ENCODE measurements at places on chromosomes 13 and 19.

GRCh38 chr19:32933571-32933970 is 38.2 kb downstream of the CEP89 start:
- no peak for DNase-seq

DNA sequence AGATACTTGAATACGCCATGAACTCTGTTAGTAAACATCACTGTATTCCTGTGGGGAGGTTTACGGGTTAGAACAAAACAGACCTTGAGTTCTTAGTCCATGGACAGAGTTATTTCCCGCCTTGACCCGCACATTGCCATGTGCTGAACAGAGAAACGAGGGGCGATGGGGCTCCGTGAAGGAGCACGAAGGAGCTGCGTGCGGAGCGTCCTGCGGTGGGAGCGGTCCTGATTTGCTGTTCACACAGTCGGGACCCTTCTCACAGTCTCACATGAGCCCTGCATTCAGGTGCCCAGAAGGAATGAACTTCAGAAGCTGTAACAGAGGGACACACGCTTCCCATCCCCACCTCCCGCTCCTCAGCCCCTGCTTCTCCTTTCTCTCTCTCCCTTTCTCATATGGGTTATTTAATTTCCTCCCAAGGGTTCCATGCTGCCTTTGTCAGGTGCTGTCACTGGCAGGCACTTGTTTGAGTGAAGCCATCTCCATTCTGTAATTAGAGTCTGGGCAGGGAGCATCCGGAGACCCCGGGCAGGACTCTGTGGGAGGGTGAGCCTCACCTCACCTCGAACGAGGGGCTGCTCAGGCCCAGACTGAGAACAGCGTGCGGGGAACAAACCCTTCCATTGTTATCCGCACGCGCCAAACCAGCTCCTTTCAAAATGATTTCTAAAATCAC is 76.9 kb downstream of the TEX29 start:
- DNase-seq = no peak

DNA sequence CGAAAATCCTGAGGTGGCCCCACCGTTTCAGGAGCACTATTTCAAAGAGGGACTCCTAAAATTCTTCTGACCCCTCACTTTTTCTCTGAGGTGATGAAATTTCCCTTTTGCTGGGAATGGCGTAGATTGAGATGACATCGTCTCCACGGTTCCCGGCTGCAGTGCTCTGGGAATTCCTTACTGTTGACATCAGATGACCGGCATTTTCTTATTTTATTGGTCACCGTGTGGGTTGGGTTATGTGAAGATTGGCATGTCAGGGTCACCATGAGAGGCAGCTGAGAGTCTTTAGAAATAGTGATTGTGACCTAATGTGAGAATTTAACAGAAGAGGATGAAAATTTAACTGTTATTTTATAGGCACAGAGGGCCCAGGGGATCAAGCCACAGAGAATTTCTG is 356.7 kb downstream of the FGF9 start:
- no peak for DNase-seq

- DNase-seq = no peak
Measured at GRCh38 chr13:42532561-42533335, 41.2 kb upstream of the TNFSF11 start.

GRCh38 chr13:46387064-46387851 is at the start of gene RUBCNL:
Gene RUBCNL, minus strand, starts transcription at chr13:46387252. Its CDS starts 14,777 bp downstream, at chr13:46372475.
- DNase-seq = peak; percentile 27

DNA sequence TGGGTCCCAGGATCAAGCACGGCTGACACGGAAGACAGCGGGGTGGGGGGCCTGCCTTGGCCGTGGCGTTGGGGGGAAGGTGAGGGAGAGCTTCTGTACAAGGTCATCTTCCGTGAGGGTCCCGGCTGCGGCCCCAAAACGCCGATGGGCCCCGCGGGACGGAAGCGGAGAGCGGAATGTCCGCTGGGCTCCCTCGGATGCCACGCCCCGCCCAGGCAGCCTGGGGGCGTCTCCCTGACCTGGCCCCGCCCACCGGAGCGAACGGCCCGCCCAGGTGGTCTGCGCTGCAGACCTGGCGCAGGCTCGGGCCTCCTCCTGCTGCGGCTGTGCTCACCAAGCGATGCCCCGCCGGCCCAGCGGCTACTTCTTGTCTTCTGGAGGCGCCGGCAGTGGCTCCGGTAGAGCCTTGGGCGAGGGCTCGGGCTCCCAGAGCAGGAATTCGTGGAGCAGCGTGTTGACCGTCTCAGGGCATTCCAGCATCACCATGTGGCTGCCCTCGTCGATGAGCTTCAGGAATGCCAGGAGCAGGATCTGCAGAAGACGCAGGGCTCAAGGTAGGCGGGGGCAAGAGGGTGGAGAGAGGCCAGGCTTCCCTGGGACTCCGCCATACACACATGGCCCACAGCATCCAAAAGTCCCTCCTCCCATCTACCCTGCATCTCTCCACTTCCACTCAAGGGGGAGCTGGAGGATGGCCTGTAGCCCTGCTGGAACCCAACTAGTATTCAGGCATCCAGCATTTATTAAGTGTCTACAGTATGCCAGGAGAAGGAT is 10.7 kb downstream of the ABHD8 start:
- DNase-seq = peak; percentile 88

- DNase-seq = no peak
Measured at GRCh38 chr19:1807695-1808394, 4.2 kb downstream of the ATP8B3 start.

DNA sequence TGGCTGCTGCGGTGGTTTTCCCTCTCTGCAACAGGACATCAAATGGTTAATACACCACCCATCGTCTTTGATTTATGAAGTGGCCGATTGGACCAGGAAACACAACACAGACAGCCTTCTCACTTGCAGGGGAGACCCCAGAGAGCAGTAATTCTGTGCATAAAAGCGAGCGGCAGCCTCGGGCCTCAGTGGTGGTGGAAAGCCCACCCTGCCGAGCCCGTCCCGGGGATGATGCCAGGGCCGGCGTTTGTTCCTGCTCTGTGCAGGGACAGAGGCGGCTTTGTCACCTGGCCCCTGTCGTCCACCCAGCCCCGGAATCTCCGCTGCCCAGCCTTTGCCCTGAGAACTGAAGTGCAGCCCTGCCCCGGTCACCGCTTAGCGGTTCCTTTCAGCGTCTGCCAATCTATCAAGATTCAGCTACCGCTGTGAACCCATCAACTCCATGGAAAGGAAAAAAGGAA is 184.4 kb downstream of the TSHZ3 start:
- DNase-seq = no peak

- DNase-seq = no peak
Measured at GRCh38 chr13:62875118-62875640, 1459.5 kb upstream of the PCDH20 start.

DNA sequence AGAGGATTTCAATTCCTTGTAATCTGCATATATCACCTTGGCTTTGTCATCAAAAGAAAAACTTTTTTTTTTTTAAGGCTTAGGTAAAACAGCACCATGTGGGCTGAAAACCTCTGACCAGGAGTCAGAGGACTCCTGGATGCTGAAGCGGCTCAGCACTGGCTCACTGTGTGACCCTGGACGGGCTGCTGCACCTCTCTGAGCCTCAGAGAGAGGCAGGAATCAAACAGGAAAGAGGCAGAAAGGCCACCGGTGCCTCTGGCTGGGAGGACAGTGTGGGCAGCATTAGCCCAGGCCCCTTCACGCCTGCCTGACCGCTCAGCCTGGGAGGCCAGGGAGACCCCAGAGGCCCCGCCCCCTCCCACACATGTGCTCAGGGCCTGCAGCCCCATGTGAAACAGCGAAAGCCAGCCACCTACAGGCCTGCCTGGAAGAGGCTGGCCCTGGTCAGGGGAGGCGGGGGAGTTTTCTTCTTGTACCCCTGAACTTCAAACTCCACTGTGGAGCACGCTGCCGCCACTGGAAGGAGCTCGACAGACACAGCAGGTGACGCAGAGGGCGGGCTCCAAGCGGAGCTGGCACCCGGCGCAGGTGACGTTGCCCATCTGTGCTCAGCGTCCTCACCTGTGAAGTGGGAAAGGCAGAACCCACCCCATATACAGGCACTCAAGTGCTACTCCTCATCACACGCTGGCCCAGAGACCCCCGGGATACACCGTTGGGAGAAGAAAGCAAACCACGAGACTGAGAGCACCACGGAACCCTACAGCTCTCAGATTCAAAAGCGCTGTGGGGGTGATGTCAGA is 39.7 kb downstream of the MLLT1 start:
- DNase-seq = no peak

DNA sequence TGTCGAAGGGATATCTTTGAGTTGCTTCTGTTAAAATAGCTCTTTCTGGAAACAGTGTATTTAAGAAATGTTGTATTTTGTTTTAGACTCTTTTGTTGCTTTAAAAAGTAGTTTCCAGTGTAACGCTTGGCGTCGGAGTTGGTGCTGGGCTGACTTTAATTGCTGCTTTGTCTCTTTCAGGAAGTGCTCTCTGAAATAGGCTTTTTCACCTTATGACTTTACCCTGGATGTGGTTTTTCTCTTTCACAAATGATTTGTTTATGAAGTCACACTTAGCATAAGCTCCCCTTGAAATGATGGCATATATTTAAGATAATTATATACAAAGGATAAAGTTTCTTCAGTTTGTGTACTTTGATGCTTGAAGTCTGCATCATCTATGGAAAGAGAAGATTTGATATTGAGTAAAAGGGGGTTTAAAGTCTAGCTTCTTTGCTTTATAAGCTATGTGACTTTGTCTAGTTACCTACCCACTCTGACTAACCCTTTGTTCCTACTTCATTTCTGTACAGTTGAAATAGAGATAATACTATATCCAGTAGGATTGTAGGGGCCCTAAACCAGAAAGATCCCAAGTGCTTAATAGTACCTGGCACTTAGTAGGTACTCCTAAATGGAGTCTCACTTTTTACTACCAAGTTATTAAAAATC is at the start of gene GPR18:
GPR18 (minus strand) TSS at position 170 of the 651 bp plus-strand sequence. CDS start 2,507 bp downstream, outside the sequence.
- no peak for DNase-seq

- no peak for DNase-seq
Measured at GRCh38 chr19:5503598-5503997, 48.4 kb downstream of the ZNRF4 start.

- DNase-seq = peak; percentile 40
Measured at GRCh38 chr19:5480427-5480836, 25.2 kb downstream of the ZNRF4 start.

DNA sequence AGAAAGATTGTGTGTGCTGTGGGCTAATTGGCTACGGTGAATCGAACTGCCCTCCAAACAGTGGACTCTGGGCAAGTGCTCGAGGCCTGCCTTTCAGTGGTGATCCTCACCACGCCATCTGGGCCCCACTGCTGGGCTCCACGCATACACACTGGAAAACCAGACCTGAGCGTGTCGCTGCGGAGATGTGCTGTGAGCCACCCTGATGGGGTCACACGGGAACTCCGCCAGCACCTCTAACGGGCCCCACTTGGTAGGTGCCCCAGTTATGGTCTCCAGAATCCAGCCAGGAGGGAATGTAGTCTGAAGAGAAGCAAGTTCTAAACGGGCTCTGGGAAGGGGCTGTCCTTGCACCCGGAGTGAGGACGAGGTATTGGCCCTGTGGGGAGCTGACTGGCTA is 39.3 kb downstream of the C13orf46 start:
- DNase-seq = no peak

DNA sequence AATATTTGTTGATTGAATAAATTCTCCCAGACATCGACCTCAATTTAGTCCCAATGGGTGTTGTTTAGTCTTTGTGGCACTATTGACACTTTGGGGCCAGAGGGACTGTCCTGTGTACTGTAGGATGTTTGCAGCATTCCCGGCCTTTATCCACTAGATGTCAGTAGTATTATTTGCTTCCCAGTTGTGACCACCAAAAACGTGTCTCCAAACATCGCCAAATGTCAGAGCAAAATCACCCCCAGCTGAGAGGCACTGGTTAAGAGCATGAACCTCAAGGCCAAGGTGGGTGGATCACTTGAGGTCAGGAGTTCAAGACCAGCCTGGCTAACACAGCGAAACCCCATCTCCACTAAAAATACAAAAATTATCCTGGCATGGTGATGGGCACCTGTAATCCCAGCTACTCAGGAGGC is 15.4 kb downstream of the NLRP12 start:
- DNase-seq = no peak

DNA sequence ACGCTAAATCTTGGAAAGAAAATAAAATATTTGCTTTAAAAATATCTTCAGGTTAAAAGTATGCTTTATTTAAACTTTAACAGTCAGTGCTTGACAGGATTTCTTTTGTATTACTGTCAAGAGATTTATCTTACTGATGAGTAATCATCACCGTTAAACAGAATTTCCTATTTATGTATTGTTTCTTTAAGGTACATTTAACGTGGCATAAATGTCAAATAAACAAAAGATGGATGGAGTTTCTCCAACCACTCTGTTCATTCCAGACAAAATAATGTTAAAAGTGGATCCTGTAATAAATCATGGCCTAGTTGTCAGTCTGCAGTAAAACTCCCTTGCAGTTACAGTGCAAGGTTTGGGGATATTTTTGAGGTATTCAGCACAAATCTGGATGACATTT is 298.3 kb downstream of the DIAPH3 start:
- DNase-seq = no peak

- DNase-seq = no peak
Measured at GRCh38 chr13:94268661-94269060, 210.8 kb downstream of the DCT start.

DNA sequence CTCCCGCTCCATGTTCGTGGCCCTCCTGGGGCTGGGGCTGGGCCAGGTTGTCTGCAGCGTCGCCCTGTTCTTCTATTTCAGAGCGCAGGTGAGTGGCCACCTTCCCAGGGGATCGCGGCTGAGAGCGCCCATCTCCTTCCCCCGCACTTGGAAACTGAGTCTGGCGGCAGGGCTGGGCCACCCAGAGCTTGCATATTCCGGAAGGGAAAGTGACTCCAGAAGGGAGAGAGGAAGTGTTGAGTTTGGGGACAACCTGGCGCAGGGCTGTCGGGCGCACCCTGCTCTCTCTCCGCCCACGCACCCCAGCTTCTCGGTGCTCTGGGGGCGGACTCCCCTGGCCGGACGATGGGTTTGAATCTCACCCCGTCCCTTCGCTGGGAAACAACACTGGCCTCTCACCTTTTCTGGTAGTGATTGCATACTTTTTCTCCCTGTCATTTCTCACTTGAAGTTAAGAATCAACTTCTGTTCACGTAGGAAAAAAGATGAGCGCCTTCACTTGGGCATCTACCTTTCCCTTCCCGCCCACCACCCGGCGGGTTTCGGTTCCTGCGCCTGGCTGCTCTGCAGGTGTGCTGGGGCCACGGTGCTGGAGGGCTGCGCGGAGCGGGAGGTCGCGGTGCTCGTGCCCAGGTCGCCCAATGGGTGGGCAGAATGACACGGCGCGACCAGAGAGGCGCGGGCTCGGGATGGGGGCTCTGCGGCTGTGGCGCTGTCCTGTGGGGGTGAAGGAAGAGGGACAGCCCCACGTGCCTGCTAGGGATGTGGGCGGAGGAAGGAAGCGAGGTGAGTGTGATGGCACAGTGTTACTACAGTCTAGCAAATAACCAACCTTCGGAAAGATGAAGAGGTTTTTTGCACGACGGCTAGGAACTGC is 721 bp downstream of the TNFSF11 start:
- no peak for DNase-seq

- DNase-seq = no peak
Measured at GRCh38 chr19:54650108-54650655, 12.6 kb upstream of the LILRB4 start.

DNA sequence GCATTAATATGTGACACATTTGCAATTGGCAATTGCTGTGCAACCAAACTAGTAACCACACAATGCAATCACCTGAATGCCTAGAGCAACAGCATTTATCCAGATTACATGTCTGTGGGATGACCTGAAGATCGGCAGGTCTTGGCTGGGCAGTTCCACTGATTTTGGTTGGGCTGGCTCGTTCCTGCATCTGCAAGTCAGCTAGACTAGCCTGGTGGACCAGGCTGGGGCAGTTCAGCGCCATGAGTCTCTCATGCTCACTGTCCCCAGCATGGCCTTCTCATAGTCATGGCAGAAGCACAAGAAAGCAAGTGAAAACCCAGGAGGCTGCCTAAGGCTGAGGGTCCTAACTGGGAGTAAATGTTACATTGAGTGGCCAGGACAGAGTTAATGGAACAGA is 229.1 kb upstream of the TSHZ3 start:
- DNase-seq = no peak

- peak; percentile 81 for DNase-seq
Measured at GRCh38 chr19:29810504-29810871, 1.3 kb upstream of the CCNE1 start.

Measured in erythroblast (primary cell).